ENCODE measurements at places on chromosomes 5 and 9. TPM values are rescaled to one million over a fixed set of nuclear protein-coding genes. Genes with fewer than 3 reads are reported as not detected.

The GPR150 gene
- not detected for total RNA-seq

The FGF1 gene
- 0.13 TPM for total RNA-seq

The TRUB2 gene
- 25.8 TPM for total RNA-seq

The DMRT3 gene
- not detected for total RNA-seq

The FOXI1 gene
- total RNA-seq, result 2.2 TPM

The ADAMTSL2 gene
- 5.9 TPM for total RNA-seq

The MARCOL gene
- total RNA-seq, result not detected

The FRMD3 gene
- 0.59 TPM for total RNA-seq

The NIM1K gene
- 0.15 TPM for total RNA-seq

DNA sequence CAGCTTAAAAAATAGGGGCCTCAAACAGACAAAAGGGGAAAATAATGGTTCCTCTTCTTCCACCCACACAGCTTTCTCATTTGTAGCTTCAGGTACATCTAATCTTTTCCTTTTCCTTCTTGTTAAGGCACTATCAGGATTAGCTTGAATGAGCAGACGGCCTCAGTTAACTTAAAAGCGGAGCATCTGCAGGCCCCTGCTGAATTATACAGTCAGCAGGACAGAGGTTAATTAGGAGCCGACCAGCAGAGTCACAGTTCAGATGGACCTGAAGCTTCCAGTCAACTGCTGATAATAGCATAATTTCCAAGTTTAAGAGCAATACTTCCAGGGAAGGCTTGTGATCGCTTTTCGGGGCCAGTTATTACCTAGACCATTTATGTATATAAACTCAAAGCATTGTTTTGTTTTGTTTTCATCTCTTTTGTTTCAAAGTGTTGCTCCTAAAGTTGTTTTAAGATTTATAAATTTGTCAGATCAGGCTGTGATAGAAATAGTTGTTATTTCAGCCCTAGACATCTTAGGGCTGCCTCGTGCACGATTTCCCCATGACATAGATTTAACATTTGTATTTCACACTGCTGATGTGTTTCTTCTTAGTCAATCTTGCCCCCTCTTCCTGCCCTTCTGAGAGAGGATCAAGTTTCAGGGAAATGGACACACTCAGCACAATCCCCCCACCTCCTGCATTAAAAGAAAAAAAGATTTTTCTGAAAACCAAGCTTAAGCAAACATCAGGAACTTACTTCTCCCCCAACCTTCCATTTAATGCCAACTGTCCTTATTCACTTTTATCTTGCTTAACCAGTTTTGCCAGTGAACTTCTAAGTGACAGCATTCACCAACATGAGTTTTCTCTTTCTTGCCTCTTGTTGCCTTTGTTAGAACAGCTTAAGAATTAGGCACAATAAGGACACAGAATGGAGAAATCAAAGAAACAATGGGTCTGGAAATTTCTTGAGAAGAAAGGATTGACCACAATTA, 449.8 kb downstream of the ARHGEF28 start:
- no peak for DNase-seq

DNA sequence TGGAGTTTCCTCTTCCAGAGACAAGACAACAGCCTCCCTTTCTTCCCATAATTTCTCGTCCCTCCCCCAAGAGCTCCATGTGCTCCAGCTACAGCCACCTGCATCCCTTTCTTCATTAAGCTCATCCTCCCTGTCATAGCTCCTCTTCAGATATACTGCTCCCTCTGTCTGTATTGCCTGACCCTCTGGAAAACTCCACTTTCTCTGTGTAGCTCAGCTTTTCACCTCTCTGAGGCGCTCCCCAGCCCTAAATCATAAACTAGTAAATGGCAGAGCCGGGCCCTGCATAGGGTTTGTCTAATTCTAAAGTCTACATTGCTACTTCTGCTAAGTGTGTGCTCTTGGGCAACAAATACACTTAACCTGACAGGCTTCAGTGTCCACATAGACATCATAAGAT, 8.8 kb upstream of the PLIN2 start:
- no peak for DNase-seq

DNA sequence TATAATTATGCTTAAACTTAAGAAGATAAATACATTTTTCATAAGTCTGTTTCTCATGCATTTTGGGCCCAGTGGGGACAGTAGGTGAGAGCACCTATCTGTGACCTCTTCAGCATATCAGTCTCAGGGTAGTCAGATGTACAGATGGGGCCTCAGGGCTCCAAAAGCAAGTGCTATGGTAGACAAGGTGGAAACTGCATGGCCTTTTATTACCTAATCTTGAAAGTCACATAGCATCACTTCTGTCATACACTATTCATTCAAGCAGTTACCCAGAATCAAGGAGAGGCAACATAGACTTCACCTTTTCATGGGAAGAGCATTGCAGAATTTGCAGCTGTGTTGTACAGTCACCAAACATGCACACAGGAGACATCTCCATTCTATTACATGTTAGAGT, 94.8 kb downstream of the SV2C start:
- no peak for DNase-seq

GRCh38 chr9:26437056-26437711, 455.4 kb downstream of the CAAP1 start:
- no peak for DNase-seq

DNA sequence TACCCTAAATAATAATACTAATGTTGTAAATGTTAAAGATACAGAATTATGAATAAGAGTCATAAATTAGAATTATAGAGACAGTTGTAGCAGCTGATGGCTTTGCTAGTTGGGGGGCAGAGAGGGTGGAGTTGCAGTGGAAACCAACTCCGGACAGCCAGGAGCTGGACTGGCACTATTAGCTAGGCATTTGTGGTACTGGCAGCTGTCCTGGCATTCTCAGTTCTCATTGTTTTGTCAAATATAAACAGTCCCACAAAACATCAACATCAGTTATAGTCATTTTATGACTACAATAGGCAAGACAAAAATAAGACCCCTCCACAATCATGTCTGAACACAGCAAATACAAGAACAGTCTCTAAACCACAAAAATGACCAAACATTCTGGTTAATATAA, 2.8 kb upstream of the FBXL17 start:
- DNase-seq, result no peak

GRCh38 chr9:104586496-104587180, 12.6 kb downstream of the OR13C5 start:
- DNase-seq, result no peak

GRCh38 chr5:119360905-119361593, 5.2 kb downstream of the TNFAIP8 start:
- DNase-seq, result no peak

DNA sequence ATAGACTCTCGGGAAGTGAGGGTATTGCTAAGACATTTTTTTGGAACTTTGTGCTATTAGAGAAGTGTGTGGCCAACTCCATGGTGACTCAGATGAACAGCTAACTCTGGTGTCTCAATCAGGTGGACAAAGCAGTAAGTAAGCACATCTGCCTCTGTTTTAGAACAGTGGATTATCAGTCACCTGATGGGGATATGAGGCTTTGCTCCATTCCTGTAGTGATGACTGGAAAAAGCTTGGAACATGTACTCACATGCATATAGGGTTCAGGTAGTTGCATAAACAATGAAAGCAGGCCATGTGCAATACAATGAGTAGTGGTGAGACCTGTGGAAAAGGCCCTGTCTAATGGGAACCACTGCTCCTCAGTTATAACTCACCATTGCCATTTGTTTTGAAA, 168.2 kb upstream of the FBN2 start:
- no peak for DNase-seq

- DNase-seq, result peak; percentile 51
These were observed 115.7 kb downstream of the TRIO start for GRCh38 chr5:14258840-14259239.

DNA sequence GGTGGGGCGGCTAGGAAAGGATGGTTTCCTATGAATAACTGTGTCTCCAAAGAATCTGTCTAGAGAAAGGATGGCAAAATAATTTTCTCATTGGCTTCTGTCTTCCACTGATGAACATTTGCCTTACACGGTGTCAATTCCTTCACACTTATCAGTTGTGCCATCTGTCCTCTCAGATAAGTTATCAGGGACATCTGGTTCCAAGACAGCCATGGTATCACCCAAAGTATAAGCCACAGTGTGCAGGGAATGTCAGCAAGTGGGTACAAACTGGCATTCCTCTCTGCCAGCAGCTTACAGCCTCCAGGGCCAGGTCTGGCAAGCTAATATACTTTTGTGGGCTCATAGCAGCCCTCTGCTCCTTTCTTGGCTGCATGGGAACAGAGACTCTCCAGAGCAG, 1092.0 kb downstream of the EFNA5 start:
- no peak for DNase-seq

DNA sequence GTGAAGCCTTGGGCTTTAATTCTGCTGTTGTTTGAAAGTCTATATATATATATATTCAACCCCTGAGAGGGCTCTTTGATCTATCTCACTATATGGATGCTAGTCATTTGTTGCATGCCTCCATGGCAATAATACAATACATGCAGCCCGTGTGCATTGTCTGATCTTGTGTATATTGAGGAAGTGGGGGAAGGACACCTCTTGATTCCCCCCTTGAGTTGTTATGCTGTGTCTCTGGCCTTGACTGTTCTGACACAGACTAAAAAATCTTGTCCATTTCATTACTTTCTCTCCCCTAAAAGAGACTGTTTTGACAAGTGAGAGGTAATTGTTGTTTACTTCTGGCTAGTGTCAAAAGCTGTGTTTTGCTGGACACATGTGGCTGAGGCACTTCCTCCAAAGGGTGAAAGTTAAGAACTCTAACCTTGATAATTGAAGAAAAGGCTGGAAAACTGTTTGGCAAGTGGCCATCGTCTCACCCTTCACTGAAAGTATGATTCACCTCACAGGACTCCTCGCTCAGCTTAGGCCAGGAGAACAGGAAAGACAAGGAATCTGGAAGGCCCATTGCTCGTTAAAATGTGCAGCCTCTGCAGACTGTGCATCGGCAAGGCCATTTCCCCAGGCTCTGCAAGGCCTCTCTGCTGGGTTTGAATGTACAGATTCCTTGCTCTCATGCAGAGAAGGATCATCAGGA, 304.0 kb downstream of the PRELID2 start:
- DNase-seq, result no peak

- DNase-seq, result no peak
These were observed 27.6 kb downstream of the HNRNPH1 start for GRCh38 chr5:179595916-179596315.

DNA sequence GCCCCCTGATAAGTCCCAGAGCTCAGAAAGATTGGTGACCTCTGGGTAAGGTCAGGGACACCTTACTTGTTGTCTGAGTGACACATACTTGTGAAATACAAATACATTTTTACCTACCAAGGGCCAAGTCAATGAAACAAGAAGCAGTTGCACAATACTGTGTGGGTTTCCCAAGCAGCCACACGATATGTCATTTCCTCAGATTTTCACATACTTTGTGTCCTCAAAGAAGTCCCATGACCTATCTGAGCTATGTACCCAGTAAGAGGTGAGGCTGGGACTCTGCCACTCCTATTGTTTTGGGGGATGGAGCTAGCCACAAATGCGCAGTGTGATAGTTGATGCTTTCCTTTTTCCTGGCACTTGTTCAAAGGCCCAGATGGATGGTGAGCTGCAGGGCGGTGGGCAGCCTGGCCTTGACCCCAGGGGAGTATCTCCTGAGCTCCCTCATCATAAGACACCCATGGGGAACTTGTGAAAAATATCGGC, 4.8 kb upstream of the SLC25A51 start:
- no peak for DNase-seq

DNA sequence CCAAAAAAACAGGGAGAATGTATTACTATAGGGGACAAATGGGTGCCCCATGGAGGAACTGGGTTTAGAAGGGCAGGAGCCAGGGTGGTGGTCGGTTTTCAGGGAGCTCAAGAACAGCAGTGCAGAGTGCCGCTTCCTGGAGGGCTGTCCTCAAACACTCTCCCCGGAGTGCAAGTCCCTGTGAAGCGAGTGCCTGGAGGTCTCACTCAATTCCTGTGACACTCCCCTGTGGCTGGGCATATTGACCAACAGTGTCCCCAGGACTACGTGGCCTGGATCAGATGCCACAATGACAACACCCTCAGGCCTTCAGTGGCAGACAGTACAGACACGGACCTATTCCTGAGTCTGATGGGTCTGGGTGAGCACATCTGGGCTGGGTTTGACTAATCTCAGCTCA, 412.1 kb upstream of the IRX2 start:
- no peak for DNase-seq

DNA sequence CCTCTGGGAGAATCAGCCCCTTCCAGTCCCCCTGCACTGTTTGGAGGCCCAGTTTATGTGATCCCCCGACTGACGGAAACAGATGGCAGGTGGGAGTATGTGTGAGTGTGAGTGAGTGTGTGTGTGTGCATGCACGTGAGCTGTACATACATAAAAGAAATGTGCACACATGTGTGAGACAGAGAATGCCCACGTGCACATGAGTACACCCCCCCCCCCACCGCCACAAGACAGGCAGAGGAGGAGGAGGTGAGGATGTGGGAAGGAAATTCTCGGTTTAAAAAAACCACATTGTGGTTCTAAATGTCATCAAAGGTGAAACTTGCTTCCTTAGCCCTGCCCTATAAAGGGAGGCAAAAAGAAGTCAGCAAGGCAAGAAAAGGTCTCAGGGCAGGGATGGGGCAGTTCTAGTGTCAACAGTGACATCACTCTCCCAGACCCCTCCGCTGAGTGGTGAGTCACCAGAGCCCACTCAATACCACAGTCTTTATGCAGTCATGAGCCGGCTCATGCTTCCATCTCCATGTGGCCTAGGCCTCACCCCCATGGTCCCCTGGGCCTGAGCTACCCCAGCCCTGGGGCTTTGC, 79.2 kb upstream of the HSPA9 start:
- no peak for DNase-seq

- DNase-seq, result no peak
These were observed 116.4 kb downstream of the SCAMP1 start for GRCh38 chr5:78476795-78477194.

DNA sequence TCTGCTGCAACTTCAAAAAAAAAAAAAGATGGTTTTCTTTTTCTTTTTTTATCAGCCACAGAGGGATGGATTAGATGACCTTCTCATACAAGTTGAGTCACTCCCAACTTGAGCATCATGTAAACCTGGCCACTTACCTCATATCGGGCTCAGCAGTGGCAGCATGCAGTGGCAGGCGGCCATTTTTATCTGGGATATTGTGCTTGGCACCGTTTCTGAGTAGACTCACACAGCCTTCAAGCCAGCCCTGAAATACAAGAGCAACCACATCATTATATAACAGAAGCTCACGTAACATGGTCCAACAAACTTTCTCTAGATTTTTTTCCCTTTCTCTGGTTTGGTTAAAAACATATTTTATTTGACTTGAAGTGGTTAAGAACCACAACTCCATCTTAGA, 62.6 kb downstream of the ANKRD55 start:
- no peak for DNase-seq

DNA sequence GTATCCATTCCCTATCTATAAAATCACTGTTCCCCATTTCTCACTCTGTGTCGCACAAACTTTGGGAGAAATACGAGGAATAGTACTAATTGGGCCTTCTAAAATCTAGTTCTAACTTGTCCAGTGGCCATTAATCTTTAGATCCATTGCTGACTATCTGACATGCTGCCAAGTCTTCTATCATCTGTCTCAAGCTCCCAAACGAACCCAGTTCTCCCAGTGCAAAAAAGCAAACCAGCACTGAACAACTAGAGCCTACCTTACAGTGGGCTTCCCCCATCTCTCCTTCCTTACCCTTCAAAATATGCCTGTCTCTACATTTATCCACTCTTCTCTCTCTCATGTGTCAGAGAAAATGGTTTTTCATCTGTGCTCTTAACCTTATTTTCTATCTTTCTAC, 3.2 kb upstream of the SPINK7 start:
- DNase-seq, result no peak

- no peak for DNase-seq
These were observed 1.7 kb downstream of the TRPM3 start for GRCh38 chr9:71119746-71120145.
